AG04449 (cell line): ENCODE measurements at places on chromosomes 3 and 15.

GRCh38 chr3:132009241-132009640 lies 25.6 kb downstream of the CPNE4 start:
- no peak for DNase-seq

DNA sequence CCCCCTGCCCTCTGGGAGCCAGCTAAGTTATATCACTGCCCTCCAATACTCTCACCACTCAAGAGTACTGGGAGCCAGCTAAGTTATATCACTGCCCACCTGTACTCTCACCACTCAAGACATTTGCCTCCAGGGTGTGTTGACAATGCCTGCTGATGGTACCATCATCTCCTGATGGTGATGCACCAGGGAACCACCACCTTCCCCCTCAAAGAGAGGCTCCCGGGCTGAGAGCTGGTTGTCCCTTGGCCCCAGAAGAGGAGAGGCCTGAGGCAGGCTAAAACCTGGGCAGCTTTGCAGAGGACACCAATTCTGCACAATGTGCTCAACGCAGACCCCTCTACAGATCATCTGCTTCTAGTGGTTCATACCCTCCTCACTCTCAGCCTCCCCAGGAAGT lies 7.5 kb upstream of the HAPLN3 start:
- no peak for DNase-seq

GRCh38 chr15:72534523-72534922 lies 60.4 kb downstream of the ARIH1 start:
- DNase-seq = no peak

DNA sequence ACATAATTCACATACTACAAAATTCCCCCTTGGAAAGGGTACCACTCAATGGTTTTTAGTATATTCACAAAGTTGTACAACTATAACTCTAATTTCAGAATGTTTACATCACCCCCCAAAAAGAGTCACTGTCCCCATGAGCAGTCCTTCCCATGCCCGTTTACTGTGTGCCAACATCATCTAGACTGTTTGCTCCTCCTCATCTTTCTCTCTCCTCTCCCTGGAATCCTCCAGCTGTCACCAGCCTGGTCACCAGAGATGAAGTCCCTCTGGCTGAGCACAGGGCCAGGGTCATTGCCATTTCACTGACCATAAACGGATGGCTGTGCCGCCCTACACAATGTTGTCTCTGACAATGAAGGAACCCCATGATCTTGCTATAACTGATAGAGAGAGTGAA lies 45.2 kb downstream of the C2CD4B start:
- DNase-seq = no peak

DNA sequence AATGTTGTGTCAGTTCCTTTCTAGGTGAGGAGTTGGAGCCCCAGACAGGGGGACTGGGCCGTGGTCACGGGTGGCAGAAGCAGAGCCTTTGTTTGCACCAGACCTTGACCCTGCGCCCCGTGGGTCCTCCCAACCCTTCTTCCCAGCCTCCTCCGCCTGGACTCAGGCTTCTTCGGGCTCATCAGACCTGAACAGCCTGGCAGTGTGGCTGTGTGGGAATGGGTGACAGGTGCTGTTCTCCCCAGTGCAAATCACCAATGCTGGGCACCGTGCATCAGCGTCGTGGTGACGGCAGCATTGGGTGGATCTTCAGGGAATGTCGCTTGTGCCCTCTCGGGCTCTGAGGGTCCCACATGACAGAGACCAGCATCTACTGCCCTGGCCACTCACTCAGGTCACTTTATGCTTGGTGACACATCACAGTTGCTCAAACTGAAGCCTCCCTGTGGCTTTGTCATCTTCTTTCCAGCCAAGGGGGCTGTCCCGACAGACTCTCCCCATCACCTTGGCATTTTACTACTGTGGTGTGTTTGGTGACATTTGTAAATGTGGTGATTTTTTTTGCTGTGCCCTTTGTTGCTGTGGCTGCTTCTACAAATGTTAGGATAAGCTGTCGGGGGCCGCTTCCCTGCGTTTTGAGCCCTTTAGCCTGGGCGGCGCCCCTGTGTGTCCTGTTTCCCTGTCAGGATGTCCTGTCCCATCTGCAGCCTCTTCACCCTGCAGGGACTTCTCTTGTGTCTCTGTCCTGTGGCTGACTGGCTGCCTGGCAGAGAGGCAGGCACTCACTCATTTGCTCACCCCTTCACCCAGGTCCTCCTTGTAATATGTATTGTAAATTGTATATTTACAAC lies 14.5 kb downstream of the APBA2 start:
- DNase-seq = no peak
